ENCODE measurements at places on chromosomes 7 and 10.

DNA sequence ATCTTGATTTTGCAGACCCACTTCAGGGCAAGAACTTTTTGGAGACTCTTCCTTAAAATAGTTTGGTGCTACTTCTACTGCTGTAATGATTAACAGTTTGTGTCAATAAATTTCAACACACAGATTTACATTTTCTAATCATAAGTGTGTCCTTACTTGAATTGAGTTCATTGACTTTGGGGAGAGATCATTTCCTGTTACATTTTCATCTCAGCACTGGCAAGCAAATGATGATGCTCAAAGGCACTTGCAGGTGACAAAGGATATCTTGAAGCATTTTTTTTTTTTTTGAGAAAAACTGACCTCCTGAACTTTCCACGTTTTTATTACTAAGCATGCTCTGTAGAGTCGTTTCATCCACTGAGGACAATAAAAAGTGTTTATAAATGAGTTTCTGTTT, 52.7 kb downstream of the GPR85 start:
- DNase-seq = no peak

- DNase-seq = peak; percentile 13
Observed at GRCh38 chr10:121734589-121735045, 136.4 kb upstream of the FGFR2 start.

DNA sequence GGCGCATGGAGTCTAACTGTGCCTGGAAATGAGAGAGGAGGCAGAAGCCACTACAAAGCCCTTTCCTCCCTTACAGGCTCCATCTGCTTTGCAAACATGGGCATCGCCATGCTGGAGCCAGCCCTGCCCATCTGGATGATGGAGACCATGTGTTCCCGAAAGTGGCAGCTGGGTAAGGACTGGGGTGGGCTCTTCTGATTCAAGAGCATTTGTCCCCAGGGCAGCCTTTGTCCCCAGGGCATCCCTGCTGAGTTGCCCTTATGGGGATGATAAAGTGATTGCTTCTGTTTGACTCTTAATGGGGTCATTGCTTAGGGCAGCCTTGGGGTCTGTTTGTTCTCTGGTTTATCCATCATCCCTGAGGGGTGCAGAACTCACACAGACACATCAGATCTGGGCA, 16.8 kb downstream of the SLC18A2 start:
- no peak for DNase-seq

GRCh38 chr7:137611606-137612005, 235.2 kb downstream of the DGKI start:
- no peak for DNase-seq

DNA sequence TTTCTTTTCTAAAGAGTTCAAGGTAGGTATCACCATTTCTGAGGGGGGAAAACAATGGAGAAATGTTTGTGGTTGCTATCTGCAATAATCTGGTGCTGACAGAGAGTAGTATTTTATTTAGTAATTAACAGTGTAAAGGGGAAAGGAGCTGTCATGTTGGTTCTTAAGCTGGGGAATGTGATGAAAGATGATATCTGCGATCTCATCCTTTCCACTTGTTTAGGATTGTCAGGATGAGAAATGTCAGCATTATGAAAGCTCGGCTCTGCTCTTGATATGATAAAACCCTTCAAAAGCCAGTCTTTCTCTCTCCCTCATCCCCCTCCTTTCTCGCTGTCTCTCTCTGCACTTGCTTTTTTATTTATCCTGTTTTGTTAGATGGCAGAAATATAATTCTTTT, 106.1 kb downstream of the POU6F2 start:
- no peak for DNase-seq

- no peak for DNase-seq
Observed at GRCh38 chr7:24576171-24577025, 3.1 kb downstream of the PALS2 start.

GRCh38 chr10:80464557-80465450, 10.7 kb downstream of the TSPAN14 start:
- peak; percentile 71 for DNase-seq

- no peak for DNase-seq
Observed at GRCh38 chr10:5776881-5777197, 36.4 kb downstream of the GDI2 start.

Data from C1 segment of cervical spinal cord (tissue), 14 donors.